Activated CD4-positive, alpha-beta T cell treated with anti-CD3 and anti-CD28 coated beads for 24 hours (primary cell): ENCODE measurements at places on chromosomes 2 and 18.

- no peak for DNase-seq
These were observed 144.1 kb upstream of the ZNF236 start for GRCh38 chr18:76678248-76678647.

- DNase-seq = no peak
These were observed 13.9 kb downstream of the EFHD1 start for GRCh38 chr2:232647261-232647660.

DNA sequence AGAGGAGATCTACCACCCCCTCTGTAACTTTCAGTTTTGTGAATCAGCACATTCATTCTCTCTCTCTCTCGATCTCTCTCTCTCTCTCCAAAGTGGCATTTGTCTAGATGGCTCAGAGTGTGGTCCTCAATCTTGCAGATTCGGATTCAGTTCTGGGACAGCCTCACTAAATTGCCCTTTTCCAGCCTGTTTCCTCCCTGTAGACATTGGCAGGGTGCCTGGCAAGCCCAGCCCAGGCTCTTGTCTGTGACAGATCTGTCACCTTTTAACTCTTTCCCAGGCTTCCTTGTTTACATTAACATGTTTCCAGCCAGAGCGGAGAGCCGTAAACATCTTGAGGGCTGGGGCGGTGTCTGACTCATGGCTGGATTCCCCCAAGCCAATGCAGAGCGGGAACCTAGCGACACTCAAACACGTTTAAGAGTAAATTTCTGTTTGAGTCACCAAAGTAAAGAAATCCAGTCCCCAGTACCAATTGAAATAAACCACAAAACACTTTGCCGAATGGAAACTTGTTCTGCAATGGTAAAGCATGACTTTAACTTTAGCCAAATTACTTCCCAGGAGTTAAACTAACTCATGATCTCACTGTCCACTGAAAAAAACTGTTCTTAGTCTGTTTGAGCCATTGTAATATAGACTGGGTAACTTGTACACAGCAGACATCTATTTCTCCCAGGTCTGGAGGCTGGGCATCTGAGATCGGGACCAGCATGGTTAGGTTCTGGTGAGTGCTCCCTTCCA, 6.6 kb upstream of the CYP27C1 start:
- no peak for DNase-seq

DNA sequence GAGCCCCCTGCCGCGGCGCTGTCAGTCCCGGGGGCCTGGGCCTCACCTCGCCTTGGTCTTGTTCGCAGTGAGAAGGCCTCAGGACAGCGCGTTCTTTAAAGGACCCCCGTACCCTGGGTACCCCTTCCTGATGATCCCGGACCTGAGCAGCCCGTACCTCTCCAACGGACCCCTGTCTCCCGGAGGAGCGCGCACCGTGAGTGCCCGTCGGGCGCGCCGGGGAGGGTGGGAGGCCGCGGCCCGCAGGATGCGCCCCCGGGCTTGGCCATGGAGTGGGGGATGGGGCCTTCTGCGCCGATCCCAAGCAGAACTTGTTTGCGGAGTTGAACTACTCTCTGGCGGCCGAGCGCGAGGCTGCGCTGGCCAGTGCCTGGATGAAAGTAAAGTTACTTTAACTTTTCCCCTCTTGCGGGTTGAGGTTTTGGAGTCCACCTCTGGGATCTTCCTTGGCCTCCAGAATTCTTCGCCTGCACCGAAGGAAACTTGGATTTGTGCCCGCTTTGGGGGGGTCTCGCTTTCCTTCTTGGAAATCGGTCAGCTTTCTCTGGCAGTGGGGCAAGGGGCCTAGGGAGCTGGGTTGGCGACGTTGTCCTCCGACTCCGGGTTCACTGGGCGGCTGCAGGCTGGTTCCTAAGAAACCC, 1.2 kb downstream of the TCF7L1 start:
- DNase-seq = no peak

DNA sequence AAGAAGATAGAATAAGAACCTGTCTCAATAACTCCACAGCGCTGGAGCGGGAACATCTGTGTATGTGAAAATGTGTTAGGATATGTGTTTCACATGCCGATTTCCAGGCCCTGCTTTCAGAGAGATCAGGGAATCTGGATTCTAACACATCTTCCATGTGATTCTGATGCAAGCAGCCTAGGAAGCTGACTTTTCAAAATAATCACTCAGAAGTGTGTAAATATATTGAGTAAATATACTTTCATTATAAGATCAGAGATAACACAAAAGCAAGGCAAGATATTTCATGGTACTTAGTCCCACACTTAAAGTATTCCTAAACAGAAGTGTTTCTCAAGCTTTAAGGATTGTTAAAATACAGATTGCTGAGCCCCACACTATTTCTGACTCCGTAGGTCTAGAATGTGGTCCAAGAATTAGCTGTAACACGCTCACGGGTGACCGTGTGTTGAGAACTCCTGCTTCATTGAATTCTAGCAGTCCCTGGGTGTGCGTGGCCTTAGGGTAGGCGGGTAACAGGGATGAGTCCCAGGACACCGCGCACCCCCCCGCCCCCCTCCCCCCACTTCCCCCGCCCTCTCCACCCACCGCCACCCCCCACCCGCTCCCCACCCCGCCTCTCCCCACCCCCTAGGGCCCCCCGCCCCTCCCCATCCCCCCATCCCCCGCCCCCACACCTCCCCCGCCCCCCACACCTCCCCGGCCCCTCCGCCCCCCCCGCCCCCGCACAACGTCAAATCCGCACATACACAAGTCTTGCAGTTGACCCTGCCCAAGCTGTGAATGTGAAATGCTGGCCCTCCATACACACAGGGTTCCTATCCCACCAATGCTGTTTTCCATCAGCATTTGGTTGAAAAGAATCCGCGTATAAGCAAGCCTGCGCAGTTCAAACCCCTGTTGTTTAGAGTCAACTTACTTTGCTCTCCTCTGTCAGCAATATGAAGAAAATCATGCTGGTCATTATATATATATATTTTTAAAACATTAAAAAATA, 94.2 kb upstream of the SLC39A10 start:
- no peak for DNase-seq

GRCh38 chr2:80517316-80517715, 212.8 kb upstream of the LRRTM1 start:
- no peak for DNase-seq

- DNase-seq = no peak
These were observed 1467.4 kb upstream of the NXPH2 start for GRCh38 chr2:140247451-140248195.

DNA sequence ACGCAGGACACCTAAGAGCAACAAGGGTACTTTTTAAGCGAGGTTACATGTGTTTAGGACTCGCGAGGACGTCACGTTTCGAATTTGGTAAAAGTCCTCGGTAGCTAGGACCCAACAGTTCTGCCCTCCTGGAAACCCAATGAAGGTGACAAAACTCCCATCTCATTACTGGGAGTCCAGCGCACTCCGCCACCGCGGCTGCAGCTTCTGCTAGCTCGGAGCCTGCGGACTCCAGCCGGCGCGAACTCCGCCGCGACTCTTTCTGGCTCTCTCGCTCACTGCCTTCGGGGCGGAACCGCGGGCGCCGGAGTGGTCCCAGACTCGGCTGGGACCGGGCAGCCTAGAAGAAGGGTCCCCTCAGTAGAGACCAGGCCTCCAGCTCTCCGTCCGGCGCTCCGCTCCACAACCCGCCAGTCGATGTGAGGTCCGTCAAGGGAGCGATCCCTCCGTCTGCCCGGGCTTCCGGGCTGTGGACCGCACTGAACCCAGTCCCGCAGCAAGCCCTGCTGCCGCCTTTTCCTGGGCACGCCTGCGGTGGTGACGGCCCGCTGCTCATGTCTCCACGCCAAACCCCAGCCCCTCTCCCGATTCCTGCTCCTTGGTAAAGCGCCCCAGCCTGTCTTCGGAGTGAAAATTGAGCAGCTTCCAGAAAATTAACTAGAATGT, 3.0 kb upstream of the OSR1 start:
- no peak for DNase-seq

DNA sequence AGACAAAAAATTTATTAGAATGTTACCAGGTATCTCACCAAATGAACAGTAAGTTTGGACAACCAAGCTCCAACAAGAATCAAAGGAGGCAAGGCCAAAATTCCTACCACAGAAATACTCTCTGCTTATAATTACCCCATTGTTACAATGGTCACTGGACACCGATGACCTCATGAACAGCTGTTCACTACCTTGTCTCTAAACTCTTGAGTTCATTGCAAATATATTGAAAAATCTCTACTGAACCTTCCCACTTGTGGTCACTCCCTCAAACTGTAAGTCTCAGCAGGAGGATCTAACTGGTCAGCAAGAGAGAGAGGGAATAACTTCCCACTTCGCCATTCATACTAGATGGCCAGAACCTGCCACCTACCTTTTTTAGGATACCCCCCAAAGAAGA, 50.0 kb downstream of the ERBB4 start:
- no peak for DNase-seq

GRCh38 chr2:146853741-146854444, 990.9 kb upstream of the ACVR2A start:
- no peak for DNase-seq

- no peak for DNase-seq
These were observed 1.1 kb downstream of the NCKAP1 start for GRCh38 chr2:183037074-183037552.

- DNase-seq = no peak
These were observed 34.0 kb upstream of the KLF11 start for GRCh38 chr2:10009271-10009810.

DNA sequence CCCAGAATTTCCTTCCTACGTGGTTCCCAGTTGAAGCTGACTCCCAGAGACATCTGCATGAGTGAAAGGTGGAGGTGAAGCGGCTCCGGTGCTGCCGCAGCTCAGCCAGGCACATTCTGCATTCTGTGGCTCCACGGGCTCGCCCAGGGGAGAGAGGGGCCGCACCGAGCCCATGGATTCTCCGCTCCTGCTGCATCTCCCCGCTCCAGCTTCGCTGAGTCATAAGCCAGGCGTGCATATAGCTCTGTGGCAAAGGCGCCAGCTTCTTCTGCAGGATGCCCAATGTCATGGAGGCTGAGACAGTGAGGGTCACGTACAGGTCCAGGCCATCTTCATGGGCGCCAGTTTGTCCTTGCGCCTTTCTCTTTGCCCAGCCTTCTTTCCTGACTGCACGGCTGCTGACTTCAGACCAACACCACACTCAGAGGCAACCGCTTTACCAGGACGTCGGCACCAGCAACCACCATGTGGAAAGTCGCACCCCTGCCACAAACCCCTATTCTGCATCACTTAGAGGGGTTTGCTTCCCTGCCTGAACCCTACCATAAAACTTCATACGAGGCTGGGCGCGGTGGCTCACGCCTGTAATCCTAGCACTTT, 215.7 kb downstream of the MGAT5 start:
- DNase-seq = no peak

DNA sequence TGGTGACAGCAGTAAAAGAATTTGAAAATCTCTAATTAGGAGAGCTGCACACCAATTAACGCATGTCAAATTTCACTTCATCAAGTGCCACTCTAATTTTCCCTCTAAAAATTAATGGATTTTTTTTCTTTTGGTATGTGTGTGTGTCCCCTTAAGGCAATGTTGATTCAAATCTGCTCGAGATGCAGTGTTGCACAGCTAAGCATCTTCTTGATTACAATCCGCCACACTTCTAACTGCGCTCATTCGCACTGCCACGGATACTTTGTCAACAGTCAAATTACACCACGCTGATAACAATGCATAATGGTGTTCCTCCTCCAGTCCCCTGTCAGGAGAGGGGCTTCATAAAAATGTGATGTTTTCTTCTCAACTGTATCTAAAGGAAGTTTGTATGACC, 261.4 kb downstream of the MEIS1 start:
- no peak for DNase-seq

DNA sequence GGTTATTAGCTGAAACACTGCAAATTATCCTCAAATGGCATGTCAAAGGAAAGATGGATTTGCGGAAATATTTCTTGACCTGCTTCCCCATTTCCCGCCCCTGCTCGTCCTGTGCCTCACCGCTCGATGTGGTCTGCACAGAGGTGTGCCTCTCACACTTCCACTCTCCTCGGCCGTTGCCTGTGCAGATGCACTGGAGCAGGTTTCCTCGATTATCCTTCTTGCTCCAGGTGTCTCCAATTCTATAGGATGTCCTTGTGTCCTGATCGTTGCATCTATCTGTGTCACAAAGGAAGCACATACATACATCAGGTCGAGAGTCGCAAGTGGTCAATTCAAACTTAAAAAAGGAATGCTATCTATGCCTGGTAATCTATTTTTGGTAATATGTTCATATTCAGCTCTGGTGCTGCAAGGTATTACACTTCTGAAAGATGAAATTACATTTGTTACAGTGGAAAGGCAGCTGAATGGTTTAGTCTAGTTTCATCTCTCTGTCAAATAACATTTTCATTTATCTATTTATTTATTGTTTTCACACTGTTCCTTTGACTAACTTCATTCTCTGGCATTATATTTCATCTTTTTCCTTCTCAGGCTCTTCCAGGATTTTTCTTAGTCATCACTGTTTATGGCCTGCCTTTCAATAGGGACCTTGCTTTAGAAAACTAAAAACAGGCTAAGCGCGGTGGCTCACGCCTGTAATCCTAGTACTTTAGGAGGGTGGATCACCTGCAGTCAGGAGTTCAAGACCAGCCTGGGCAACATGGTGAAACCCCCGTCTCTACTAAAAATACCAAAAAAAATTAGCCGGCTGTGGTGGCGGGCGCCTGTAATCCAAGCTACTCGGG, 7.6 kb downstream of the FN1 start:
- DNase-seq = no peak
